ENCODE measurements at places on chromosomes 6 and 20.
A peak's percentile ranks its signal among the peaks of the same experiment; 100 is the strongest.

DNA sequence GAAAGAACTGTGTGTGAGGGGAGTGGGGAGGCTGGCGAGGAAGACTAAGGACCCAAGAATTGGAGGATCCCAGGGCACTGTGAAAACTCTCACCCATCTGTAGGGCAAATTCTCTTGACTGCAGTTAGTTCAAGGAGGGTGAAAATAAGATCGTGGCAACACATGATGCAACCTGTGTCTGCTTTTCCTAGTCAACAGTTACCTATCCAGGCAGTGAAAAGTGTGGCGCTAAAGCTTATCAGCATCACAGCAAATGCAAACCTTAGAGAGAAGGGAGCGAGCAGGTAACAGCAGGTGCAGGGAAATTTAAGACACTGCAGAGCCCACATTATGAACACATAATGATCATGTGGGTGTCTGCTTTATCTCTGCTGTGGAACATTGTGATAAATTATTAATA, 97.7 kb upstream of the SGK1 start:
- no peak for DNase-seq

DNA sequence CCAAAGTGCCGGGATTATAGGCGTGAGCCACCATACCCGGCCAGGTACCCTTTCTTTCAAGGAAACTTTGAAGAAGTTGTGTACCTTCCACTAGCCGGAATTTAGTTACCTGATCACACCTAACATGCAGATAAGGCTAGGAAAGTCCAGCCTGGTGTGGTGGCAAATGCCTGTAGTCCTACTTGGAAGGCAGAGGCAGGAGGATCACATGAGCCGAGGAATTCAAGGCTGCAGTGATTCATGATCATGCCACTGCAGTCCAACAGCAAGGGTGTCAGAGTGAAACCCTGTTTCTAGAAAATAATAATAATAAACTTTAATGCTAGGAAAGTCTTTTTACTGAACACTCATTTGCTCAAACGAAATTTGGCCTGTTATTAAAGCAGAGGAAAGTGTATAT, 21.0 kb downstream of the NFYA start:
- DNase-seq, result no peak

DNA sequence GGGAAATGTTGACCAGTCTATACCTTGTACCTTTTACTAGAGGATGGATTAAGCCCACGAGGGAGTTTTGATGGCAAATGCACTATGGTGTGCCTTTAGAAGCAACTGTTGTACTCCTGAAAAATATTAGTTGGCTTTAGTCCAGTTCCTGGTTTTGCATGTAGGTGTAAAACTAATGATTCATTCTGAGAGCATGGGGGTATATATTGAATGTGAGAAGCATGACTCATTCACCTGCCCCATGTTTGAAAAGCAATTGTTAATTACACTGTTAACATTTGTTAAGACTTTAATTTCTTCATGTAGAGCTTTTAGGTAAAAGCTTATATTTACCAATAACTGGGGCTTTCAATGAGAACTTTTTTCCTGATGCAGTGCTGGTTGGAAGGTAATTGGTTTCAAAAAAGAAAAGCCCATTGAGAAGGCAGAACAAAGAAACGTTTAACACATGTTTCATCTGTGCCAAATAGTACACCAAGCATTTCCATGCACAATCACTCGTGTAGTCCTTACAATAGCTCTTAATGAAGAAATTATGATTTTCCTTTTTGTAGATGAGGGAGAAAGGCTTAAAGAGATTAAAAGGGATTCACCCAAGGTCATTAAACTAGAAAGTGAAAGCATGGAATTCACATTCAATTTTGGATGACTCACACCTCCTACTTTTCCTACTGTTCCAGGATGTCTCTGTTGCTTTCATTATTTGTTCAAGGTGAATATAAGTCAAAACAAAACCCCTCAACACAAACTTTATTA, 134.1 kb downstream of the CCDC170 start:
- no peak for DNase-seq

GRCh38 chr6:44224029-44224964, 902 bp downstream of the SLC29A1 start:
- DNase-seq, result peak; percentile 37

DNA sequence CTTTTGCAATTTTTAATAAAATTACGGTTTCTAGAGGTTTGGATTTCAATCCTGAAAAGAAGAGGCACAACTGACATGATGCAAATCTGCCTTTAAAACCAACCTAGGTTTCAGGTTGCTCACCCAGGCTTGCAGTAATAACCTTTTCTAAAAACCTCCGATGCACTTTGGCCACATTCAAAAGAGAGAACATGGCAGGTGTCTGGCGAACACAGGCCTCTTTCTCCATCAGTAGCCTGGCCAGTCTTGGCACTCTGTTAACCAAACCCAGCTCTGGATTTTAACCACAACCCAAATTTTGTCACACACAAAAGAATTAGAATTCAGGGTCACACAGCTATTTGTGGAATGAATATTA, 55.8 kb upstream of the MAFB start:
- no peak for DNase-seq

DNA sequence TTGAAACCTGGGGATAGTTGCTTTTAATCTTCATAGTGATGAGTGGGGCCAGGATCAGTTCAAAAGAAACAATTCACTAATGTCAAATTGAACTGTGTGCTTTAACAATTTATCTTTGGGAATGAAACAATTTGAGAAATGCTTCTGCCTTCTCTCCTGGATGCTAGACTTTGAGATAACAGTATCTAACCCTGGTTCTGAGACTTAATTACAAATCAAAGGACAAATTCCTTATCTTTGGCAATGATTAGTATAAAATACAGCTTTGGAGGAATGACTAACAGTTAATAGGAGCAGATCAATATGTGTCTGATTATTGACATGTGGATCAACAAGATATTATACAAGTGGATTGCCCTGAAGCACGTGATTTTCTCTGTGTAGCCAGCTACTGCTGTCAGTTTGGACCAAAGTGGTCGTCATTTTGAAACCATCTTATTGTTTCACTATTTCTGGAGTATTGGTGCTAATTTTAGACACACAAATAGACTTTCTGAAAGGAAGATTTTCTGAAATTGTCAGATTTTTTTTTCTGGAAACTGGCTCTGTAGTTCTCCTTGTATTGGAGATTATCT, 6.2 kb upstream of the FLRT3 start:
- DNase-seq, result no peak

GRCh38 chr20:50398064-50398463, 112.1 kb upstream of the PTPN1 start:
- no peak for DNase-seq

GRCh38 chr6:10140136-10140535, 274.7 kb downstream of the TFAP2A start:
- DNase-seq, result no peak

GRCh38 chr6:124973780-124974179, 11.5 kb downstream of the RNF217 start:
- no peak for DNase-seq

Measured in stimulated activated CD4-positive, alpha-beta T cell treated with anti-CD3 and anti-CD28 coated beads, Interleukin-2, amount 100 ng/mL, for 24 hours (primary cell).